ENCODE measurements at places on chromosomes 2 and 18. TPM values are rescaled to one million over a fixed set of nuclear protein-coding genes. Genes with fewer than 3 reads are reported as not detected.

DNA sequence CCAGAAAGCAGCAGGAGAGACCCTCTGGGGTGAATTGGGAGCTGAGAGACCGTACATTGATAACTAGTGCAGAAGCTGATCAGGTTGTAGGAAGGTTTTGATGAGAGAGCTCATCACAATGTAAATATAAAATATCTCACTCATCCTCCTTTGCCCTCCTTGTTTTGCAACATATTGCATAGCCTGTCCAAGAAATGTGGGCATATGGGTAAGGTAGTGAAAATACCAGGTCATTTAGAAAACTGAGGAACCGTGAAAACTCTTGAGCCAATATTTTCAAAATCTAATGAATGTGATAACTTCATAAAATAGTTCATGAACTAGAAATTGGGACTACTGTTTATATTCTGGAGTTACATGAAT is 31.4 kb downstream of the C18orf54 start:
- DNase-seq = no peak

The FN1 gene
- total RNA-seq = 216 TPM

GRCh38 chr2:73202156-73203054 is at the start of gene NOTO:
TSS of gene NOTO (plus strand) at chr2:73202574. CDS start at chr2:73202667, 93 bp downstream.
- DNase-seq = no peak

DNA sequence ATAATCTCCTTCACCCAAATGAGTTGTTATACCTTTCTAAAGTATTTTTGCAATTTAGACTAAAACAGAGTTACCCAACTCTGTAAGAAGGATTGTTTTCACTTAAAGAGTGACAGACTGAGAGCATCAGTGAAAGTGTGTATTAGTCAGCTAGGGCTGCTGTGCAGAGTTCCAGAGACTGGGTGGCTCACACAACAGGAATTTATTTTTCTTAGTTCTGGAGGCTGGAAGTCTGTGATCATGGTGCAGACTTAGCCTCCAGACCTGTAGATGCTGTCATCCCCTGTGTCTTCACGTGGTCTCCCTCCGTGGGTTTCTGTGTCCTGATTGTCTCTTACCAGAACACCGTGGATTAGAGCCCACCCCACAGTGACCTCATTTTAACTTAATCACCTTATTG is 40.0 kb downstream of the BCL2L11 start:
- no peak for DNase-seq

DNA sequence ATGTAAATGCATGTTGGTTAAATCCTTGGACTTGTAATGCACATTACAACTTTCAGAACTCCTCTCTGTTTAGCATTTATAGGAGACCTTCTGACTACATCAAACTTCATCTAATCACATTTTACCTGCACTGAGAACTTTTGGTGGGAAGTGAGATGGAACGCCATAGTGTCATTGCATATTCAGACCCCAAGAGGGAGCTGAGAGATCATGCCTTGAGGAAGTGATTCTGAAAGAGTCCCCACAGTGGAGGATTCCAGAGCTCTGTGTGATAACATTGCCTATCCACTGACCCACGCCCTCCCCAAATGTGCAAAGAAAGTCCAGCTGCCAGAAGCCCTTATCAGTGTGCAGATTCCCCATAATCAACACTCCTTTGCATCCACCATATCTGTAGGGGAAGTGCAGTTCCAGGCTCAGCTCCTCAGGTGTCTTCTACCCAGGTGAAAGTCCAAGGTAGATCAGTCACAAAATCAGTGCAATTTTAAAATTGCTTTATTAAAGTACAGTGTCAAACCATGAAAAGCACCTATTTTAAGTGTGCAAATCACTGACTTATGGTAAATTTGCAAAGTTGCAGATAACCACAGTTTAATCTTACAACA is 212.4 kb downstream of the RPIA start:
- DNase-seq = no peak

The INPP5D gene
- 6.6 TPM for total RNA-seq

DNA sequence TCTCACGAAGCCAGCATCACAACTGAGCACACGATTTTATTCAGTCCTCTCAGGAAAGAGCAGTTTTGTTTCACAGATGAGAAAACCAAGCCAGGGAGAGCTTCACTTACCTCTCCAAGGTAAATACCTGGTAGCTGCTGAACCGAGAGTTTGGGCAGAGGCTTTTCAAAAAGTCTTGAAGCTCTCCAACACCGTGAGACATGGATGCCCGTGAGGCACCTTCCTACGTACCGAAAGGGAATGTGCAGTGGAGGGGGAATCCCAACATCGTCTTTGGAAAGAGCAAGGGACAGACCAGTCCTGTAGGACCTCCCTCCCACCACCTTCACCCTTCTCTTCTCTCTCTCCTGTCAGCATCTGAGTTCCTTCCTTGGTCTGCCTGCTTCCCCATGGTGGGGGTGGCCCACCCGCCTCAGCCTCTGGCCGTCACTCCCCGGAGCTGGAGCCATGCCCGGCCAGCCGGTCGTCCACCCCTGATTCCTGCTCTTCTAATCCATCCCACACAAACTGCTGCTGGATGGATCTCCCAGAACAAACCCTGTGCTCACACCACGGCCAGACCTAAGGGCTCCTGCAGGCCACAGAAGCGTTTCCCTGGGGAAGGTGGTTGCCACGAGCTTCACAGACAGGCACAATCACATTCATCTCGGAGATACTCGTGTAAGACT is 97.3 kb upstream of the SNTG2 start:
- DNase-seq = no peak

- no peak for DNase-seq
Measured at GRCh38 chr18:23257686-23258565, 122.6 kb downstream of the CABLES1 start.

The CCDC102B gene
- total RNA-seq = 2.7 TPM

DNA sequence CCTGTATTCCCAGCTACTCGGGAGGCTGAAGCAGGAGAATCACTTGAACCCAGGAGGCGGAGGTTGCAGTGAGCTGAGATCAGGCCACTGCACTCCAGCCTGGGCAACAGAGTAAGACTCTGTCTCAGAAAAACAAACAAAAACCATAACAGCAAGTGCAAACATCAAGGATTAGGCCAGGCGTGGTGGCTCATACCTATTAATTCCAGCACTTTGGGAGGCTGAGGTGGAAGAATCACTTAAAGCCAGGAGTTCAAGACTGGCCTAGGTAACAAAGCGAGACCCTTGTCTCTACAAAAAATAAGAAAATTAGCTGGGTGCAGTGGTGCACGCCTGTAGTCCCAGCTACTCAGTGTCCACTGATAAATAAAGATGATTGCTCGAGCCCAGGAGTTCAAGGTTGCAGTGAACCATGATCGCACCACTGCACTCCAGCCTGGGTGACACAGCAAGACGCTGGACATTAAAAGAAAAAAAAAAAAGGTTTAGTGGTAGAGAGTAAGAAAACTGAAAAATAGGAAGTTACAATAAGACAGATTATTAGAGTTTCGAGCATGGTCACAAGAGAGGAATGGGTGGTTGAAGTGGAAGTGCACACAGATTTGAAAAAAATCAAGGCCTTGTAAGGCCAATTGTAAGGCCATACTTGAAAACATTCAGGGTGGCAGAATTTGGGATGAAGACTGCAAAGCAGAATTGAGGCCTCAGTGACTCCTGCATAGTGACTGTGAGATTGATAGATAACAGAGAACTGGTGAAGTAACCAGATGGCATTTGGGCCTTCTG is 6.4 kb upstream of the KCMF1 start:
- no peak for DNase-seq

DNA sequence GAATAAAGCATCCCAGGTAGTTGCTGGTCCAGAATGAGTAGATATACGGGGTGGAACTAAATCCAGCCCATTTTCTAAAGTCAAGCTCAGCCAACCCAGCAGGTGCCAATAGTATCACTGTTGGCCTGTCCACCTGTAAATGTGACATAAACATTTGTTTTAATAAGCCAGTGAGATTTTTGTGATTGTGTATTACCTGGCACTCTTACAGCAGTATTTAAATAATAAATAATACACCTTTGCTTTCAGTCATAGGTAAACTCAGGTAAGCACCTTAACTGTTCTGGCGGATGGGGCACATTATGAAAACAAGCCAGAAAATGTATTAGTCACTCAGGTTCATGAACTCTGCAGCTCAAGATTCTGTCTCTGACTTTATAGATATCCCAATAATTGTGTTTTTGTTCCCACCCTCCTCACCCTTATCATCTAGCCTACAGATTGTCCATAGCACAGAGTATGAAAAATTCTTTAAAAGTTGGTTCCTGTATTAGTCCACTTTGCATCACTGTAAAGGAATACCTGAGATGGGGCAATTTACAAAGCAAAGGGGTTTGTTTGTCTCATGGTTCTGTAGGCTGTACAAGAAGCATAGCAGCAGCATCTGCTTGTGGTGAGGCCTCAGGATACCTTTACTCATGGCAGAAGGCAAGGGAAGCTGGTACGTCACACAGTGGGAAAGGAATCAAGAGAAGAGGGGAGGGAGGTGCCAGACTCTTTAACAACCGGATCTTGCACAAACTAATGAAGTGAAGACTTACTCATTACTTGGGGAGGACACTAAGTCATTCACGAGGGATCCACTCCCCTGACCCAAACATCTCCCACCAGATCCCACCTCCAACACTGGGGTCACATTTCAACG is 73.0 kb upstream of the CYRIA start:
- no peak for DNase-seq

- DNase-seq = no peak
Measured at GRCh38 chr2:224569654-224570053, 15.5 kb downstream of the CUL3 start.

- no peak for DNase-seq
Measured at GRCh38 chr2:11409572-11409959, 56.4 kb downstream of the E2F6 start.

DNA sequence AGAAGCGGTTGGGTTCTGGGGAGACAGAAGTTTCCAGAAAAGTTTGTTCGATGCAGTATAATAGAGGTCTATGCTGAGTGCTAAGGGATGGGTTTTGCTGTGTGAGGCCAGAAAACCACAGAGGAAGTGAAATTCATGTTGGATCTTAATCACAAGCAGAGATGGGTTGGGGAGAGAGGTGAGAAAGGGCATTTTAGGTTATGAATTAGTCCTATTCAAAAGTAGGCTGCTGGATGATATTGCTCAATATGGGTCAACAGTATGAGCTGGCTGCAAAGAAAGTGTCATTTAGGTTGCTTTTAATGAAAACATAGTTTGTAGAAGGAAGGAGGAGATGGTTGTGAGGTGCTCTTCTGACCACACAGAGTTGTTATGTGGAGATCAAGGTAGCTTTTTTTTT is 118.8 kb upstream of the LHCGR start:
- DNase-seq = no peak

GRCh38 chr2:201955231-201955630 is 78.4 kb upstream of the FZD7 start:
- no peak for DNase-seq

GRCh38 chr18:39774957-39775598 is 2180.0 kb upstream of the PIK3C3 start:
- DNase-seq = no peak

The RBM44 gene
- 0.34 TPM for total RNA-seq

DNA sequence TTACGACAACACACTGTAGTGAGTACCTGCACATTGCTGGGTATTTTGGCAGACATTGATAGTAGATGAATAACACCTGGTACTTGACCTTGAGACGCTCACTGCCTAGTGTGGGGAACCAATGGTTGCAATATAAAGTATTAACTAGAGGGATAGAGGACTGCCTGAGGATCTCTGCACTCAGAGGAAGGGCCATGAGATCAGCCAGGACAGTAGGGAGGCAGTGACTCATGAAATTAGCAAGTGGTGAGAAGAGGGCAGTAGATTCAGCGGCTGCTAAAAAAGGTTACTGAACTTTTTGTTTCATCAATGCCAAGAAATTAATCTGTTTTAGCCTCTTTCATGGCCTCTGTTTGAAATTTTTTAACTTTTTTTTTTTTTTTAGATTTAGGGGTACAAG is 250.8 kb upstream of the TCF4 start:
- DNase-seq = no peak

DNA sequence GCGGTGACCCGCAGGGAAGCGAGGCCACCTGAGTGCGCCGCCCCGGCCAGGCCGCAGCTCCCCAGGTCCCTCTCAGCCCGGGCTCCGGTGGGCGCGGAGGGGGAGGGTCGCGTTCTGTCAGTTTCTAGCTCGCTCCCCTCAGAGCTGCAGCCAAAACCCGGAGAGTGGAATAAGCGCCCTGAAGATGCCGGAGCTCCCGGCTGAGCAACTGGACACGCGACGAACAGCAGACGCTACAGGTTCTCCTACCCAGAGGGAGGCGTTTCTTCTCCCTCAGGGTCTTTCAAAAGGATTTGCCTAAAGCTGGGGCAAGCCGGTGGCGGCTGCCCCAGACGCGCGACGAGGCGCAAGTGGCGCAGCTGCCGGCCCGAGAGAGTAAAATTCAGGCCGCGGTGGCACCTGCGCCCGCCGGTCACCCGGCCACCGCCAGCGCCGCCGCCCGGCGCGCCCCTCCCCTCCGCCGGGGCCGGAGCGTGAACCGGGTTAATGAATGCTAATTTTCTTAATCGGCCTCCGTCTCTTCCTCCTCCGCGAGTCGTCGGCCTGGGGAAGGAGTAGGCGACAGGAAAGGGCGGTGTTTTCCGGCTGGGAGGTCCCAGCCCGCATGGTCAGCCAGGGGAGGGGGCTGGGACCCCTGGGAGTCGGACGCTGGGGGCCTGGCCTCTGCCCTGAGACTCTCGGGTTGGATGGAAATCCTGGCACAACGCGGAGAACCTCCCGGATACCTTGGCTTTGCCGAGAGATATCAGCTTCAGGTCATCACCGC is 845 bp upstream of the CDC42EP3 start:
- DNase-seq = peak; percentile 84

DNA sequence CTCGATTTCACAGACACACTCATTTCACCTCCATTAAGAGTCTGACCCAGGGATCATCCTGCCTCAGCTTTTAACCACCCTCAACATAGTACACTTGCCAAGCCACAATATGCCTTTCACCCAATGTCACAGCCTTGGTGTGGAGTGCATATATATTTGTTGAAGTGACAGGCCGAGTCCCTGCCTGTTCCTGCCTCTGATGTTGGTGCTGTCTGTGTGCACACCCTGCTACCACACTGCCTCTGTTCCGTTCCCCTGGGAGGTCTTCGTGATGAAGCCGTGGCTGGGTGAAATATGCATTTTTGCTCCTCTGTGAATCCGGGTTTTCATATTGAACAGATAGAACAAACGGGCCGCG is 90.3 kb downstream of the RNF144A start:
- no peak for DNase-seq

DNA sequence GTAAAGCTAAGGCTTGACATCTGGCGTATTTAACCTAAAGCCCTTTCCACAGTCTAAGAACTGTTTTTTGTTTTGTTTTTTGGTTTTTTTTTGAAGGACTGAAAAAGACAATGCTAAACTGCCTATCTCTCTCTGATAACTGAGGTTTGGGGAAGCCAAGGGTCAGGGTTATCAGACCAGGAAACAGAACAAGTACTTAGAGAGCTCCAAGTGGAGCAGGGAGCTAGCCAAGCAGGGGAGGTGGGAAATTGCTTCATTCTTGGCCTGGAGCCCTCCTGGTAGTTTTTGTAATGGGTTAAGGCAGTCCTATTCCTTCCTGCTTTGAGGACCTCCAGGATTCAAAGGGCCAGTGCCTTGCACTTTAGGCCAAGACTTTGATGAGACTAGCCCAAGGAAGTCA is 154.3 kb upstream of the LTBP1 start:
- no peak for DNase-seq

- no peak for DNase-seq
Measured at GRCh38 chr18:37956902-37957301, 391.3 kb upstream of the CELF4 start.

The TUBA3E gene
- not detected for total RNA-seq

GRCh38 chr2:134009440-134009839 is 244.4 kb upstream of the MGAT5 start:
- DNase-seq = no peak

The MZT2B gene
- total RNA-seq = 214 TPM

All from left colon (tissue), 2 donors.